Caki2 (cell line): ENCODE measurements at places on chromosomes 16 and 17. TPM values are rescaled to one million over a fixed set of nuclear protein-coding genes. Genes with fewer than 3 reads are reported as not detected.

Gene TVP23A
- total RNA-seq = not detected in 2 replicates

Gene PRKCB
- not detected in 2 replicates for total RNA-seq

Gene CTRB2
- total RNA-seq = not detected in 2 replicates

DNA sequence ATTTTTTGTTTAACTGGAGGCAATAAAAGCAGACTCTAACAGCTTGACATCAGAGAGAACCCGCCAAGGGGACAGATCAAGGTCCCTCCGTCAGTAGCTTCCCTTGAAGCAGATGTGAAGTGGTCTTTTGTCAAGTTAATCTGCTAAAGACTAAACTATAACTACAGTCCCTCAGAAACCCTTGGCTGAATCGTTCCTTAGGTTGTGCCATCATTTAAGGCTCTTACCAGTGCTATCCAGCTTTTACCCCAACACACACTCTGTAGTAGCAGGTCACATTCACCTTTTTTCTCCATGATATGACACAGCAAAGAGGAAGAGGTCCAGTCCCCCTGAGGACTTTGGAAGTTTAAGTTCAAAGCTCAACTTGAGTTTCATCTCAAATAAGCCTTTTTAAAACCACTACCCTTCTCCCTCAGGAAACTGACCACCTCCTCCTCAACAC lies 49.7 kb downstream of the ERN1 start:
- DNase-seq = no peak

- DNase-seq = no peak
Observed at GRCh38 chr17:73650140-73650539, 5.9 kb upstream of the SDK2 start.

DNA sequence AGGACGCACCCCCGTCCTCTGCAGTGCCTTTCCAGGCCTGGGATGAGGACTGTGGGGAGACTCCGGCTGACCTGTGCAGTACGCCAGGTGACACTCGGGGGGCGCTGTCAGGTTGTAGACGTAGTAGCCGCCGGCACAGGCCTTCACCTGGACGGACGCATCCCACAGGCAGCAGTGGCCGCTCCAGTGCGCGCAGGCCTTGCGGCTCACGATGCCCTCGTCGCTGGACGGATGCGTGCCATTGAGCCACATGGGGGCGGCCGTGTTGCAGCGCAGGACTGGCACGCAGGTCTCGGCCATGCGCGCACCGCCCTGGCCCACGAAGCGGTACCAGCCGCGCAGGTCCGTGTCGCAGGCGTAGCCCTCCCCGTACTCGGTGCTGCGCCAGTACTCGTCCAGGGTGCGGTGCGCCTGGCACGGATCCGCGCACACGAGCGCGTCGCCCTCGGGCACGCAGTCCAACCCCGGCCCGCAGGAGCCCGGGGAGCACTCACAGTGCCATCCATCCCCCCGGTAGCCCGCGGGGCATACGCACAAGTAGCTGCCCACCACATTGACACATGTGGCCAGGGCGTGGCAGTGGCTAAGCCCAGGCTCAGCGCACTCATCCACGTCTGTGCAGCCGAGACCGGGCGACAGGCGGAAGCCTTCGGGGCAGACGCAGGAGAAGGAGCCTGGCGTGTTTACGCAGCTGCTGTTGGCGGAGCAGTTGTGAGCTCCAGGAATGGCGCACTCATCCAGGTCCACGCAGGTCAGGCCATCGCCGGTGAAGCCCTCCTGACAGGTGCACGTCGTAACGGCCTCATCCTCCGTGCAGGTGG lies 3.9 kb downstream of the UMOD start:
- no peak for DNase-seq

GRCh38 chr17:63293323-63294075 lies 152.6 kb downstream of the CYB561 start:
- no peak for DNase-seq

- no peak for DNase-seq
Observed at GRCh38 chr17:39979016-39979670, 1.5 kb upstream of the PSMD3 start.

DNA sequence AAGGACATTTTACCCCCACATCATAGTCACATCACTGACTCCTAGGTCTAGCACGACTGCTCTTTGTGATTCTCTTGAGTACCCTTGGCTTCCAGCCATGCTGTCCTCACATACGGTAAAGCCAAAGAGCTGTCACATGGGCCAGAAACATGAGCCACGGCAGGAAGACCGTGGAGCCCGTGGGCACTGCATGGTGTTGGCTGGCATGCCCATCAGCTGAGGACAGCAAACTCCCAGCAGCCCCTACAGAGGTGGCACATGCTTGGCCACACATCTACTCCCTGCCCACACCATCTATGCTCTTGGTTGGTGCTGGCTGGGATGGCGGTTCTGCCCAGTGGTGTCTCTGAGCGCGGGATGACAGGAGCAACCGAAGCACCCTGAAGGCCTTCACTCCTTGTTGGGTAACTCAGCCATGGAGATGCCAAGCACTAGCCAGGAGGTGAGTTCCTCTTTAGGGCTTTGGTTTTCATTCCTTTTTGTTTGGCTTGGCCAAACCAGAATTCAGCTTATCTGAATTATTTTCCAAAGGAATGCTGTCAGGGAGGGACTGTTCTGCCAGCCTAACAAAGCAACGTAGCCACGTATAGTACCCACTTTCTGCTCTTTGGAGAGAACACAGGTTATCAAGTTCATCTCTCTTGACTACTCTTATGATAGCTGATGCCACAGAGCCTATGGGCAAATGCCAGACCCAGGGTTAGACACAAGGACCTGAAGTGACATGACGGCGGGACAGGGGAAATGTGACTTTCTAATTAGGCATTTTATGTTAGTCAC lies 10.0 kb downstream of the TNFAIP1 start:
- peak; percentile 18 for DNase-seq

DNA sequence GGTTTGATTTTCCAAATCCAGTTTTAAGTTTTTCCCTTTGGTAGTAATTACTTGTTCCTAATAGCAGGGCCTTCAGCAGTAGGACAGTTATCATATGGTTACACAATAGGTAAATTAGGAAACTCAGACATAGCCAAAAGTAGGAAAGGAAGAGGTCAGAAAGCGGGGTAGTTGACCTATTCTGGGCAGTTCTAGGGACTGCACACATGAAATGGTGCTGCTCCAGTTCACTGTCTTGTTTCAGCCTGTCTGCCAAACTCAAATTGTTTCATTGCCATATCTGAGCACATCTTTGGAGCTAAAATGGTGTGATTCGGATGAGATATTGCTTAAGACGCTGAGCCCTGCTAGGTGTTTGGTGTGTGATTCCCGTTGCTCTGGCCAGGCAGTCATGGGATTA lies 56.7 kb downstream of the TANGO6 start:
- no peak for DNase-seq
